Suppressor macrophage treated with lipopolysaccharide for 4 hours (primary cell): ENCODE measurements at places on chromosomes 3 and 15.

- peak; percentile 88 for DNase-seq
These were observed 24.8 kb downstream of the PSTPIP1 start for GRCh38 chr15:77019521-77020331.

DNA sequence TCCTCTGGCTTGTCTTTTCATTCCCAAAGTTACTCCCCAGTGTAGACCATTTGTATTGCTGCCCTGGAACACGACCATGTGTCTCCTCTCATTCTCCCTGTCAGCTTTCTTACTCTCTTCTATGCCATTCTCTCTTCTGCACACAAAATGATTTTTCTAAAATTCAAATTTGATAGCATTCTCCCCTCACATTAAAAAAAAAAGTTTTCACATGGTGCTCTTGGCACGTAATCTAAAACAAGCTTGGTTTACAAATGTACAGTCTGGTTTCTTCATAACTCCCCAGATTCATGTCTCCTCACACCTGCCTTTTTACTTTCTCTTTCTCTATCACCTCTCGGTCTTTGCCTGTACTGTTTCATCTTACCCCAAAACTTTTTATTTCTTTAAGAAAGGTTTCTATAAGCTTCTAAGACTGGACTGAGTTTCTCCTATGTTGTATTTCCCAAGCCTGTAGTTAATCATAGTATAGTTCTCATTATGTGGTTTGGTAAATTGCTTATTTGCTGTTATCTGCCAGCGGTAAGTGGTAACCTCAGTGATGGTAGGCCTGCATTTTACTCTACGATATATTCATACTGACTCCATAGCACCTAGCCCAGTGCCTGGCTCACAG, 31.2 kb downstream of the BCHE start:
- DNase-seq: no peak

GRCh38 chr15:68256675-68257450, 20.7 kb upstream of the FEM1B start:
- DNase-seq: peak; percentile 95

DNA sequence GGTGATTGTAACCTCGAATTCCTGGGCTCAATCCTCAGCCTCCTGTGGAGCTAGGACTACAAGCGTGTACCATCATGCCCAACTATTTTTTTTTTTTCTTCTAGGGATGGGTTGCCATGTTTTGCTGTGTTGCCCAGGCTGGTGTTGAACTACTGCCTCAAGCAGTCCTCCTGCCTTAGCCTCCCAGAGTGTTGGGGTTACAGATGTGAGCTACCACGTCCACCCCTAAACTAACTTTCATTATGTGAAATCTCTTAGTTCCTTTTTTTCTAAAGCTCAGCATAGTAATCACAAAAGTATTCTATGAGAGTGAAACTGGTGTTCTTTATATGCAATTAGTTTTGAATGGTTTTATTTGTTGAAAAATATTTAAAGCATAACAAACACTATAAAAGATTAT, 92.1 kb downstream of the XRN1 start:
- peak; percentile 37 for DNase-seq

GRCh38 chr3:134483195-134483900, 2.4 kb downstream of the ANAPC13 start:
- peak; percentile 36 for DNase-seq

DNA sequence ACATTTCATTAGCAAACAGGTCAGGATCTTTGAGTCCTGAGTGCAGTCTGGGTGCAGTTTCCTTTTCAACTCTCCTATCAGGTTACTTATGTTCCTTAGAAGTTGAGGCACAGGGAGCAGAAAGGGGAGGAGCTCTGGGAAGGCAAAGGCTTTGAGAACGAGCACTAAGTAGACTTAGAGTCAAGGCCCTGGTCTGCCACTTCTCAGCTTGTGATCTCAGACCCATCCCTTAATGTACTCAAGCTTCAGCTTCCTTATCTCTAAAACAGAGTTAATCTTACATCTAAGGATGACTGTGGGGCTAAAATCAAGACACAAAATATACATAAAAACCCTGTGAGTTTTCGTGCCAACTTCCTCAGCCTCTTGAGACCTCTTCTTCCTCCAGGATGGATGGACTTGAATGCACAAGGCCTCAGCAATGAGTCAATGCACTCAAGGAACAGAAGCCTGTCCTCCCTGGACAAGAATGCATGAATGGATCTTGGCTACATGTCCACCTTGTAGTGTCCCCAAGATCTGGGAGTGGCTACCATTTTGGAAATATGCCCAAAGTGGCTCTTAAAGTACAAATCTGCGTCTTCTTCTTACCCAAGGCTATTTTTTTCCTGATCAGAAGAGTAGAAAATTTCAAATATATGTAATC, 105.1 kb downstream of the WDR76 start:
- no peak for DNase-seq

DNA sequence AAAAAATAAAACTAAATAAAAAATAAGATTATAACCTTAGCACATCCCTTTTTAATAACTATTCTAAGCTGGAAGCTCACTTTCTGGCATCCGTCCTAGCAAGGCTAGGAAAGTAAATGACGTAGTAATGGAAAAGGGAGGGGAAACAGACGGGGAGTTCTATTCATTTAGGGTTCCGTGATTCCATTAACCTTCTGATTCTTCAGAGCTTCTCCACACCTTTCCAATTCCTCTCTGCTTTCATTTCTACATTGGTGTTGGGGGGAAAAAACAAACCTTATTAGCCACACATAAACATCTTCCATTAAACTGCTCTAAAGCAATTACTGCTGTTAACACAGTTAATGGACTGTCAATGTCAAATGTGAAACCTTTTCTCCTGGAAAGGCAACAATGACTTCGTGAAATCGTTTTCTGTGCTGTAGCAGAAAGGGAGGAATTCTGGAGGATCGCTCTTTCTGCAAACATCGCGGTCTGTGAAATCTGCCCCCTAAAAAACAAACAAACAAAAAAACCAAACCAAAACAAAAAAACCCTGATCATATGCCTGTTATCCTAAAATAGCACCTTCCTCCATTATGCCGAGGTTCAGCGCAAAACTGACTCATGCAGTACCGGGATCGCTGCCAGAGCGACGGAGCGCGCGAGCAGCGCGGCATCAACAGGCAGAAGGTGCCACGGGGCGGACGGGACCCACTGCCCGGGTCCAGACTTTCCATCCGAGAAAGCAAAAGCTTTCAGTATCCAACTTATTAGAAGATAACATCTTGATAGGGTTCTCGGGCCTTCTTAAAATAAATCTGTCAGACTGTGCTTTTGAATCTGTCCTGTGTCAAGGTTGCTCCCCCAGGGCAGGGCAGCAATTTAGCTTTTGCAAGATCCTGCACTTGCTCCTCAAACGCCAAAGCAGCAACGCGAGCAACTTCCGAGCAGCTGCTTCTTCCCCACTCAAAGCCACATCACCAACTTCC, 156.2 kb downstream of the FGF12 start:
- DNase-seq: no peak

- no peak for DNase-seq
These were observed 67.2 kb downstream of the LRRK1 start for GRCh38 chr15:100986158-100986896.

DNA sequence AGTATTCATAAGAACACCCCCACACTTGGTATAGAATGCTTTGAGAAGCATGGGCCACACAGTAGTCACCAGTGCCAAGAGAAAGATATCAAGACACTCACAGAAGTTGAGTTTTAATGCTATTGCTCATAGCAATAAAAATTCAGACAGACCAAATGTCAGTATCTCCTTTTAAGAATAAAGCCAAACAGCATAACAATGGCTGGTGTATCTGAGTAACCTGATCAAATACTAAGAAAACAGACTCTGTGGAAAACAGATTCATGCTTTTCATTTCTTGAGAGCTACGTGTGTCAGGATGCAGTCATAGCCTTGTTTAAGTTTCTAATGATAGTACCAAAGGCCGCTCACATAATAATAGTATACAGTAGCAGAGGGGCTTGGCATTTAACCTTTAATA, 778.5 kb downstream of the MECOM start:
- DNase-seq: no peak

DNA sequence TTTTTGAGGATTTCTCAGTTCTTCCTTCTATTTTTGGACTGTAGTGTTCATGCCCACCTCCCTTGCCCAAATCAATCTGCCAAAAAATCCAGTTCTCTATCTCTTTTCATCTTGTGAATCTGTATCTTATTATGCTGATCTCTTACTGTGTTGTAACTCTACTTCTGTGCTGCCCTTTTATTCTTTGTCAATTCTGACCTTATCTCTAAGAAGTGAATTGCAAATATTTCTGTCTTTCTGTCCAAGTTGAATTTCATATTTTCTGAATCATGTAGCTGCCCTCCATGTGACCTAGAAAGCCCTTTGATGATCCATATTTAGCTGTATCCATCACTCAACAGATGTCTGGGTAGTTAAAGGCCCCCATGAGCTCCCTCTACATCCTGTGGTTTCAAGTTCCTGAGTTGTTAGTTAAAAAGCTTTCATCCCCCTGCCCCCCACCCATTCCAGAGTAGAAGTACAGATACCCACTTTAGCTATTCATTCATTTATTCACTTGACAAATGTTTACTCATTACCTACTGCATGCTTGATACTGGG, 33.6 kb upstream of the ETV5 start:
- no peak for DNase-seq

DNA sequence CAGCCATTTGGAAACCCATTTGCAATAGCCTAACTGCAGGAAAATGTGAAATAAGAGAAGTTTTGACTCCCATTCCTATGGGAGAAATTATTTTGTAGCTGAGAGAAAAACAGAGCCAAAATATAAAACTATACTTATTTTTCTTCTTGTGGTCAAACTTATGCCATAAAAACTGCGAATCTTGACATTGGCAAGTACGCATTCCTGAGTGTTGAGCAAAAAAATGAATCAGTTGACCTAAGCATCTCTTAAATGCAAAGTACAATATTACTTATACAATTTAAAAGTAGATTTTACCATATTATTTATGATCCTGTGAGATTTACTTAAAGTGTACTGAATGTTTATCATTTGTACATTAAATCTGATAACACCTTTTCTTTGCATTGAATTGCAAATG, 50.1 kb upstream of the CMC1 start:
- no peak for DNase-seq

- DNase-seq: no peak
These were observed 160.5 kb upstream of the NR2E3 start for GRCh38 chr15:71649894-71650293.

DNA sequence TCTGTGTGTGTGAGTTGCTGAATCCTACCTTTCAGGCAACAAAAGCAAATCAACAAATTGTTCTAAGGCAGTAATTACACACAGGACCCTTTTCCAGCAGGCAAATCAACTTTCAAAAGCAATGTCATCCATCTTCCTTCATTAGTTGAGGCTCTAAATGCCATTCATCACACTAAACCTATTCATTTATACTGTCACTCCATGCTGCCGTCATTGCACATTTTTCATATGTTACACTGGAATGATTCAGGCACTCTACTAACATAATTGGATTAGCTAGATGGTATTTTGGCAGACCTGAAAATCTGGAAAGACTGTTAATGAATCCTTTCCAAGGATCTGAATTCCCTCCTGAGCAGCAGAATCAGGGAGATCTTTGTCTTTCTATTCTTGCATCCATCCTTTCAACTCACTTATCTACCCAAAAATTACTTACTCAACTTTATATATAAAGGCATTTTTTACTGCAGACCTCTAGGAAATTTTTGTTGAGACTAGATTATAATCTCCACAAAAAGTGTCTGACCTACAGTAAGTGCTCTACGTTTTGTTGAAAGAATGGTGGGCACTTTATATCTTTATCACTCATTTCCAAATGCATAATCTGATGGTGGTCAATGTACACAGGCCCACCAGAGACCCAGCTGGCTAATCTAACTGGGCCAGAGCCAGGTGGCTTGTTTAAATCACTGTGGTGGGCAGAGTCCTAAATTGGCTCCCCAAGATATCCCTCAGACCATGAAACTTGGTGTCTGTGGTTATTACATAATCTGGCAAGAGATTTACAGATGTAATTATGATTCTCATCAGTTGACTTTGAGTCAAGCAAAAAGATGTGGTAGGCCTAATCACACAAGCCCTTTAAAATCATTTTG, 25.0 kb downstream of the MIX23 start:
- no peak for DNase-seq

- DNase-seq: peak; percentile 24
These were observed 52.3 kb downstream of the NCEH1 start for GRCh38 chr3:172658344-172659245.

DNA sequence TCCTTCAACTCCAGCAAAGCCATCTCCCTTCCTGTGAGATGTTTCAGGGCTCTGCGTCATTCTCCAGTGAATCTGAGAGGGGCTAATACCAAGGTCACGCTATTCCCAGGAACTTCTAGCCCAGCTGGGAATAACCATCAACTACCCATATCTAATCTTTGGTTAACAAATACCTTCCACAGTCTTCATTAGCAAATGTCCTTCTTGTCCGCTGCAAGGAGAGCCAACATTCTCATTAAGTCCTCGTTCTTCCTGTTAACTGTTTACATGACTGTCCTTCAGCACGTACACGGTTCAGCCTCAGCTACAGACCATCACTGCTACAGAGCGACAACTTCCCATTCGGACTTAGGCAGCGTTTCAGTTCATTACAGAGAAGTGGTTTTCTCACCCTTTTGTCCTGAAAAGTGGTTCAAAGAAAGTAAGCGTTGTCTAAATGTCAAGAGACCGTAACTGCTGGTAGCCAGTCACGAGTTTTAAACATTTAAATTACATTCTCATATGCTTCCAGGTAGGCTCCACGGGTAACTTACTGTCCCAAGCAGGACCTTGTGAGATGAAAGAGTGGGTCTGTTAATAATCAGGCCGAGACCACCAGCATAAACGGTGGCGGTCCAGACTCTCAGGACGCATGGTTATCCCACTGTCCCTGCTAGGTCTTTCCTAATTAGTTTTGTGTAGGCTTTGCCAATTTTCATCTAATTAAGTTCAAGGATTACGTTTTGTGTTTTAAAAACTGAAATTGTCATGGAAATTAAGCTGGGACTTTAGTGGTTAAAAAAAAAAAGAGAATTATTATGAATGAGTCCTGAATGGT, 63.8 kb downstream of the CHSY1 start:
- no peak for DNase-seq

DNA sequence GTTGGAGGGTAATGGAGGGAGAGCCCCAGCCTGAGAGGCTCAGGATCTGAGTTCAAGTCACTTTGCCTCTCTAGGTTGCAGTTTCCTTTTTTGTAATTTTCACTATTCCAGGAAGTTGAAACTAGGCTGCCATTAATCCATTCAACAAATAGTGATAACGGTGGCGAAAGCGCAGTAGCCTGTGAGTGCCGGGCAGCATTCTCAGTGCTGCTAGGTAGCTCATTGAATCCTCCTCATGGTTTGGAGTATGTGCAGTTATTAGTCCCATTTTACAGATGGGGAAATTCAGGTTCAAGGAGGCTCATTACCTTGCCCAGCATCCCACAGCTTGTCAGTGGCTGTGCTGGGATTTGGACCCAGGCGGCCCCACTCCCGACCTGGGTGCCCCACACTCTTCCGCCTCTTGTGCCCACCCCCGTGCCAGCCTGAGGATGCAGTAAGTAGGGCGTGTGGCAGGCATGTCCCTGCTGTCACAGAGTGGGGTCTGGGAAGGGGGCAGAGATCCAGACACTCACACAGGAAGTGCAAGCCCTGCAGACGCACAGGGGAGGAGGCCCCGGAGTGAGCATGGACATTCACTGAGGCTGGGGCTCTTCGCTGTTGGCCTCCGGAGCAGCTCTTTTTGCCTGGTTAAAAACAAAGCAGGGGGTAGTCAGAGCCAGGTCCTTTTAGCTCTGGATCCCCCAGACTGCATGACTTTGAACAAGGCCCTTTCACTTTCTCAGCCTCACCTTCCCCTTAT, 58.8 kb downstream of the SLC6A6 start:
- no peak for DNase-seq

GRCh38 chr3:28326458-28326926, 22.0 kb upstream of the ZCWPW2 start:
- peak; percentile 14 for DNase-seq
